ENCODE measurements at places on chromosomes 13 and 19. TPM values are rescaled to one million over a fixed set of nuclear protein-coding genes. Genes with fewer than 3 reads are reported as not detected.

CUL4A gene
- total RNA-seq = 96.5 TPM

ZNF575 gene
- 1.8 TPM for total RNA-seq

MEIS3 gene
- total RNA-seq = 25.0 TPM

TMEM190 gene
- total RNA-seq = not detected

SIGLEC8 gene
- 0.06 TPM for total RNA-seq

ZNF878 gene
- total RNA-seq = 0.93 TPM

MEIOSIN gene
- total RNA-seq = not detected

FBXO46 gene
- 13.3 TPM for total RNA-seq

Data from metanephros (tissue), 2 donors.